Naive B cell (primary cell): ENCODE measurements at places on chromosomes 6 and 20.

- DNase-seq = no peak
Measured at GRCh38 chr6:133114973-133115372, 126.2 kb upstream of the EYA4 start.

DNA sequence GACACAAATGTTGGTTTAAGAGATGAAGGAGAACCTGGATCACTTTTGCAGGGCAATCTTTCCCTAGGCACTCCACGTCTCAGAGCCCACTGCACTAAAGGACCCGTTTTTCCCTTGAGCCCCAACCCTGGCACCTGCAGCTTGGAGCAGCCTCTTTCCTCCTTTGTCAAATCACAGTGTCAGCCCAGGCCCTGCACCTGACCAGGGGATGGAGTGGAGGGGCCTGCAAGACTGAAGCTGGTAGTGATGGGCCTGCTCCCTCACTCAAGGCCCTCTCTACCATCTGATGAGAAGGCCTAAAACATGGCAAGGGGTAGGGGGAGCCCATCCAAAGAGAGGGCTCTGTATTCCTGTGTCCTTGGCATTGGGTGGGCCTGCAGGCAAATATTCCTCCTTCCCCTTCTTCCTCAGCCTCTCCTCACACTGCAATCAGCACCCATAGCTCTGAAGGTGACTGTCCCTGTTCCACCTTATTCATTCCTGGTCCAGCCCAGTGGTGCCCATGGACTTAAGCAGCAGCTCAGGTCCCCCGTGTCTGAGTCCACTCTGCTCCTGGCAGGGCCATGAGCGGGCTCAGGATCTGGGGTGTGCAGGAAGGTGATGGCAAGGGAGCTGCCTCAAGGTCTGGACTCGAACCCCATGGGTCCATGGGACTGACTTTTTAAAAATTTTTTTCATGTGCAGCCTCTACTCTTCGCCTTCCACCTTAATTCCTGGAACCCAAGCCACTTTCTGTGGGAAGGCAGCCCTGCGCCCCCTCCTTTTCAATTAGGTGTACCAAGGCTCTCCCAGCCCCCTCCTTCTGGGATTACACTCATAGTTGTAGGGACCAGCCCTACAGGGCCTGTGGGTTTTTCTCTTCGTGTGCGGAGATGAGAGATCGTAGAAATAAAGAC, 6.7 kb downstream of the RAET1G start:
- no peak for DNase-seq

DNA sequence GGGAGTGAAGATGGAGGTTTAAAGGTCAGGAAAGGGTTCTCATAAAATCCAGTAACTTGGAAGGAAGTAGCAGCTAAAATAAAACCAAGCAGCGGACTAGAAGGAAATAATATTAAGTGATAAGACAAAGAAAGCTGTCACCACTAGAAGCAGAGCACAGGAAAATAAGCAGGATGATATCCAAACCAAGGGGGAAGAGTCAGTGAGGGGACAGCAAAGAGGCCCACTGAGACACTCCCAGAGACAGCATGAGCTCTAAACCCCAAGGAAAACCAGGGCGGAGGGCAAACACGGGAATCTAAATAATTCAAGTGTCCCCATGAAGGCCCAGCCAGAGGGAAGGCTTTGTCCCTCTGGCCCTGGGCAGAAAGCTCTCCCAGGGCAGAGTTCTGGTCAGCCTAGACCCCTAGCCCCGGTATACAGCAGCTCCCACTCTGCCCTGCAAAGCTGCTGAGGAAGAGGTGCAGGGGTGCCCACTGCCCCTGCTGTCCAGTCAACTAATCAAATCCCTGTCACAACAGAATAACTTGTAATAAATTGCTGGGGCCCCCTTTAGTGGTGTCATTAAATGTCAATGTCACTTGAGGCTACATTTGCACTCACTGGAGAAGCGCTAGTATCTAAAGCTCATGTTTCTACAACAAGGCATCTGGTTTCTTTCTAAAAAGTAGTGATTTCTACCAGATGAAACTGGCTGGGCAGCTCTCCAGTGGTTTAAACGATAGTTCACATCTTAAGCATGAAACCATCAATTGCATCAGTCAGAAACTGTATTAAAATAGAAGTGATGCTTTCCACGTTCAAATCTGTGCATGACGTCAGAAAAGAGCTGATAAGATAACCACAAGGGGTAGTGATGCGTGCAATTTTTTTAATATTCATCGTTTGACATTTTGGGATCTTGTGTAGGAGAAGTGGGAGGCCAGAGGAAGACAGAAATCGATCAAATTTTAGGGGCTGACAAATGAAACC, 13.6 kb downstream of the PDE10A start:
- DNase-seq = no peak

- DNase-seq = no peak
Measured at GRCh38 chr20:37438464-37439222, 82.4 kb upstream of the NNAT start.

DNA sequence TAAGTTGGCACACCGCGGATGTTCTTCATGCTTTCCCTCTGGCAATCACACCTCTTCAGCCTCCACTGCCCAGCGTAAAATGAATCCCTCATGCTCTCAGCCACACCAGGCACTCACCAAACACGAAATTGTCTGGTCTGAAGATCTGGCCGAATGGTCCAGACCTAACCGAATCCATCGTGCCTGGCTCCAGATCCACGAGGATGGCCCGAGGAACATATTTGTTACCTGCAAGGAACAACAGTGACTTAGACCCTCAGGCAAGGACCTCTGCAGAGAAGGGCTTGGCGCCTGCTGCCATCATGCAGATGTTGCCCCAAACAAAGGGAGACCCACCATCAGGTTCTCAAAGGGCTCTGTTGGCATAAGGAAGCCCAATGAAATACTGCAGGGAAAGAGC, 1.4 kb downstream of the TUBB2B start:
- no peak for DNase-seq

- no peak for DNase-seq
Measured at GRCh38 chr6:111551521-111552231, 54.0 kb downstream of the TRAF3IP2 start.

DNA sequence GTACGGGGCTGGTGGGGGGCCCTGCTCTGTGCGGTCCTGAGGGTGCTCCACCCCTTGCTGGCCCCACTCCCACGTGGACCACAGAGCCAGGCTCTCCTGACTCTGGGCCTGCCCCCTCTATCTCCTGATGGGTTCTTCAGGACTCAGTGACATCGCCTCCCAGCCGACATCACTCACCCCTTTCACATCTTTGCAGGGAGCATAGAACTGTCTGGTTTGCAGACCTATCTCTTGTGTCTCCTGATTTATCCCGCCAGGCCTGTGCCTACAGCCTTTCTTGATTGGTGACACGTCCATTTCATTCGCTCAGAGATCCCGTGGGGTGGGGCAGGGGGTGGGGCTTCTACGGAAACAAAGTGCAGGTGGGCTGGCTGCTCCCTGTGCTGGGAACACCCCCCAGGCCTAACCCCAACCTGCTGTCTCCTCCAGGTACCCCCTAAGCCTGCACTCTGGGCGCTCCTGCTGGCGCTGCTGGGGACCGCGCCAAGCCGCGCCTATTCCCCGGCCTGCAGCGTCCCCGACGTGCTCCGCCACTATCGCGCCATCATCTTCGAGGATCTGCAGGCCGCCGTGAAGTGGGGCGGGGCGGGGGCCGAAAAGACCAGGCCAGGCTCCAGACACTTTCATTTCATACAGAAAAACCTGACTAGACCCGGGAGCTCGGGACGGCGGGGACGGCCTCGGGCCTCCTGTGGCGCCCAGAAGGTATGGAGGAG, 1.7 kb downstream of the C20orf204 start:
- no peak for DNase-seq

GRCh38 chr6:52190409-52190808, 4.2 kb downstream of the IL17A start:
- DNase-seq = no peak

GRCh38 chr20:35048739-35049138, 43.9 kb downstream of the TRPC4AP start:
- DNase-seq = no peak
